ENCODE measurements at places on chromosomes 16 and 17.

GRCh38 chr16:71883849-71884638 is at the start of gene ZNF821:
TSS of gene ZNF821 (minus strand) at chr16:71884182. CDS start at chr16:71879946, 4,236 bp downstream.
- peak; percentile 62 for DNase-seq

GRCh38 chr17:64647817-64648216 is 14.3 kb downstream of the SMURF2 start:
- no peak for DNase-seq

DNA sequence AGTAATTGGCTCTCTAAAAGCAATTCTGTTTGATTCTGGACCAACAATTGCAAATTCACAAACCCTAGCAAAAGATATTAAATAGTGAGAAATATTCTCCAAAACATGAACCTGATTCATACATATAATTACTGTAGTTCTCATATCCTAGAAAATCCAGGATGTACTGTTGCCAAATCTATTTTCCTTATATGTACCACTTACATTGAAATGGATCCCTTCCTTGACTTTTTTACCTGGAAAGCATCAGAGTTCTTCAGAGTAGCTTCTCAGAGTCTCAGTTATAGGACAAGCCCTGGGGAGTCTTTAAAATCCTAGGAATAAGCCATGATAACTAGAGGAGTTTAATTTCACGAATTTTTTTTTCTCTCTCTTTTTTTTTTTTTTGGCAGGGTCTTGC is 16.7 kb downstream of the TMEM92 start:
- no peak for DNase-seq

DNA sequence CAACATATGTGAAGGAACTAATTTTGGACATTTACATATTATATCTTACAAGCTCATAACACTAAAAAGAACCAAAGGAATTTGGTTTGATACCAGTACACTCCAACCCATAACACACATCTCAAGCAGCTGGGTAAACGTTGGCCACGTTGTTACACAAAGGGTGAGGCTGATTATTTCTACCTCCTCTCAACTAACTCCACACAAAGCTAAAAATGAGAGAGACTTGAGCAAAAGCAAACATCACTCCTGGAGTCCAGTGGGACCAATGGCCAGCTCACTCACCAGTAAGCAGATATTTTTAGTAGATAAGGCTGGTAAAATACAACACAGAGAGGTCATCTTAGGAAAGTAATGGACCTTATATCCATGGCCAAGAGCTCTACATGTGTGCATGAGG is 207.6 kb downstream of the MRTFB start:
- DNase-seq: no peak

GRCh38 chr17:68540981-68541380 is 28.8 kb downstream of the PRKAR1A start:
- DNase-seq: no peak

DNA sequence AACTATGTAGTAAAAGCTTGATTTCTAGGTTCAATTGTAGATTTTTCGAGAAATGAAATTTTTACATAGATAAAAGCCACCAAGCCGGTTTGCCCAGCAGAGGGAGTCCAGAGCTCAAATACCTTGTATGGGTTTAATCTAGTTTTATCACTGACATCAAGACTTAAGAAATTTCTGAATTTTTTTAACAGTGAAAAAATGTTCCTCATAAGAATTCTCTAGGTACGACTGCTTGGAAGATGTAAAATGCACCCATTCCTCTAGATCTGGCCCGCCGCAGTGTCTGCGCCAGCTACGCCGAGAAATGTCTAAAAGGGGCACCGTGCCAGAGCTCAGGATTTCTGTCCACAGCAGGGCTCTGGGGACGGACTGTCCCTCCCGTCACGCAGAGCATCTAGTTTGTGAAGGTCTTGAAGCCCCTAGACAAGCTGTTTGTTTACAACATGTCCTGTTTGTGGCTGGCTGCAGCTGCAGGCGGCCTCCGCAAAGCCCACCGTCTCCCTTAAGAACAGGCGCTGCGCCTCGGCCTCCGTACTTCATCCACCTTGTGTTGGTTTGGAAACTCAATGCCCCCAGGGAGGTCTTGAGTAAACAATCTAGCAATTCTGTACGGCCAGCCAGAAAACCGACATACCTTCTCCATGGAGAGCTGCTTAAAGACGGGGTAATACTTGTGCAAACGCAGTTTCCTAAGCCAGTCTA is 24.8 kb downstream of the MAP1LC3B start:
- no peak for DNase-seq

GRCh38 chr17:80419255-80419654 is 4.3 kb downstream of the ENDOV start:
- no peak for DNase-seq

DNA sequence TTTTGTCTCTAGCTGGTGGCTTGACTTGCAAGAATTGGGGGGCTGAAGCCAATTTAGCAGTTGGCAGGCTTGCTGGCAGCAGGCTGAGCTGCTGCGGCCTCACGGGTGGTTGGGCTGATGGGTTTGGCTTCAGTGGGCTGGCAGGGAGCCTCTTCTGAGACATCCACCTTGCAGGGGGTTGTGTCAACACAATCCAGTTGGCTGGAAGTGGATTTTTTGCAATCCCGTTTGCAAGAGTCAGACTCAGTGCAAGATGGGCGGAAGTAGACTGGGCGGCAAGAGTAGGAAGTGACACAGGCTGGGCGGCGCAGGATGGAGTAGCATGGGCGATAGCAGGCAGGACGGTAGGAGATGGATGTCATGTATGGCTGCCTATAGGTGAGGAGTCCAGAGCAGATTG is 1.5 kb downstream of the KRTAP16-1 start:
- DNase-seq: no peak

DNA sequence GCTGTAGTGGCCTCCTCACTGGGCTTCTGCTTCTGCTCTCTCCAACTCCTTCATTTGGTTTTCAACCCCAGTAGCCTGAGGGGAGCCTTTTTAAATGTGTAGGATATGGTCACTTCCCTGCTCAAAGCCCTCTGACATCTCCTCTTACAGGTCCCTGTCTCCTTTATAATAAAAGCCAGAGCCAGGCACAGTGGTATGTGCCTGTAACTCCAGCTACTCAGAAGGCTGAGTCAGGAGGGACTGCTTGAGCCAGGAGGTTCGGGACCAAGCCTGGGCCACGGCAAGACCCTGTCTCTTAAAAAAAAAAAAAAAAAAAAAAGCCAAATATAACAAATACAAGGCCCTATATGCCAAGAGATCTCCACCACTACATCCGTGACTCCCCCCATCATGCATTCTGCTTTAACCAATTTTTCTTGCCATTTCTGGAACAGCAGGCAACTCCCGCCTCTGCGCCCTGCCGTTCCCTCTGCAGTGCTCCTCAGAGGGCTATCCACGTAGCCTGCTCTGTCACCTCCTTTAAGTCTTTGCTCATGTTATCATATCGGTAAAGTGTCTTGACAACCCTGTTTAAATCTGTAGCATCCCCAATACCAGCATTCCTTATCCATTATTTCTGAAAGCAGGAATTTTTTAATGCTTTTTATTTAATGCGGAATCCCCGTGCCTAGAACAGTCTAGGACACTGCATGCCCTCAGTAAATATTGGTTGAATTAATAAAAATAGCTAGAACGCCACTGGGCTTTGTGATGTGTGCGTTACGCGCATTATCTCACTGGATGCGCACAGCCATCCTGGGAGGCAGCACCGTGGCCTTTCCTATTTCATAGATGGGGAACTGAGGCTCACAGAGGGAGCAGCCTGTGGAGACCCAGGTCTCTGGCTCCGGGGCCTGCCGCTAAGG is 9.5 kb downstream of the ZNF771 start:
- DNase-seq: no peak

- DNase-seq: no peak
These were observed 48.1 kb downstream of the TEX2 start for GRCh38 chr17:64214950-64215349.

GRCh38 chr17:50263331-50264262 is 10.7 kb upstream of the TMEM92 start:
- no peak for DNase-seq

- no peak for DNase-seq
These were observed 1.0 kb downstream of the SSTR2 start for GRCh38 chr17:73165616-73166404.

GRCh38 chr16:53626811-53627210 is 76.8 kb downstream of the RPGRIP1L start:
- DNase-seq: no peak

GRCh38 chr17:12046786-12047185 is 26.1 kb downstream of the MAP2K4 start:
- DNase-seq: no peak

GRCh38 chr17:77216486-77216885 is 75.7 kb downstream of the SEC14L1 start:
- no peak for DNase-seq

DNA sequence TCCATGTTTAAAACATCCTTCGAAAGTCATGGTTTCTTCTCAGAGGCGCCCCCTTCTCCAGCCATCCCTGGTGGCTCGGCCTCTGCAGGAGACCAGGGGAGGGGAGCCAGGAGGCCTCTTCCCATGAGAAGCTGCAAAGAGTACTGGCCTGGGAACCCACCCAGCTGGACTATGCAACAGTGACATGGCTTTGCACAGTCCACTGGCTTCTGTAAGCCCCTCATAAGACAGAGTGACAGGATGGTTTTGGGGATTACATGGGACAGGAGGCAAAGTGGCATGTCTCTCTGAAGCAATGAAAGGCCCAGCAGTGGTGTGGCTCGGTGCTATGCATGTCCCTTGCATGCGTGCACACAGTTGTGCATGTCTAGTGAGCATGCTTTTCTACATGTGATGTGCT is 99.5 kb downstream of the C16orf78 start:
- DNase-seq: no peak

GRCh38 chr16:11901091-11901490 is 14.7 kb downstream of the GSPT1 start:
- DNase-seq: no peak

DNA sequence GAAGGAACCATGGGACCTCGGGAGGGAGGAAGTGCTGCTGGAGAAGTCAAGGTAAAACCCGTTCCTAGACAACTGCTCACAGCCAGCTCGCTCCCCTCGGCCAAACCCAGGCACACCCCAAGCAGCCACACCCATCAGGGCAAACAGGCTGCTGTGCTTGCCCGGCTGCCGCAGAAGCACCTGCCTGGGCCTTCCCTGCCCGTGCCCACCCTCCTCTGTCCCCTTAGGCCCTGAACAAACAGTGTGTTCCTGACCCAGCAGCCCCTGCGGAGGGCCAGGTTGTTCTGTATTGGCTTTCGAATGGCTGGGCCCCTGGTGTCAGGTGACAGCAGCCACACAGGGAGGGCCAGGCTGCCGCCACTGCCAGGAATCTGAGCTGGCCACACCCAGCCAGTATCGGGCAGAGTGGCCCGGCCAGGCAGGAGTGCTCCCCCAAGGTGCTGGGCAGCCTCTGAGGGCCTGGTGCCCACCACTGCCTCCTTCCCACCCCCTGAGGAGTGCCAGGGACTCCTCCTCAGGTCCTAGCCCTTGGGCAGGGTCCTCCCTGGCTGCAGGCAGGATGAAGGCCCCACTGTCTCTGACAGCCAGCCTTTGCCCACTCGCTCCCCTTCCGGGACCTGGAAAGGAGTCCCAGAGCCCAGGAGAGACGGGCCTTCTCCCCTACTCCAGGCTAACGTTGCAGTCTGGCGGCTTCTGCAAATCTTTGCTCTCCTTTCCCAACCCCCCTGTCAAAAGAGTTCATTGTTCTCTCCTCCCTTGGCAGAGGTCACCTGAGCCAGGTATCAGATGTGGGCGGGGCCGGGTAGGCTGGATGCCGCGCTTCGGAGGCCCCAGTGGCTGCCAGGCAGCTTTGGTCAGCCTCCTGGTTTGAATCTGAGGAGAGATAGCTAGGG is 24.0 kb downstream of the LLGL2 start:
- no peak for DNase-seq

GRCh38 chr17:31778523-31778922 is 80.5 kb downstream of the COPRS start:
- DNase-seq: no peak

GRCh38 chr17:6639586-6640535 is 650 bp downstream of the KIAA0753 start:
- no peak for DNase-seq
